Thoracic aorta (tissue), 2 donors: ENCODE measurements at places on chromosomes 12 and 14.

DNA sequence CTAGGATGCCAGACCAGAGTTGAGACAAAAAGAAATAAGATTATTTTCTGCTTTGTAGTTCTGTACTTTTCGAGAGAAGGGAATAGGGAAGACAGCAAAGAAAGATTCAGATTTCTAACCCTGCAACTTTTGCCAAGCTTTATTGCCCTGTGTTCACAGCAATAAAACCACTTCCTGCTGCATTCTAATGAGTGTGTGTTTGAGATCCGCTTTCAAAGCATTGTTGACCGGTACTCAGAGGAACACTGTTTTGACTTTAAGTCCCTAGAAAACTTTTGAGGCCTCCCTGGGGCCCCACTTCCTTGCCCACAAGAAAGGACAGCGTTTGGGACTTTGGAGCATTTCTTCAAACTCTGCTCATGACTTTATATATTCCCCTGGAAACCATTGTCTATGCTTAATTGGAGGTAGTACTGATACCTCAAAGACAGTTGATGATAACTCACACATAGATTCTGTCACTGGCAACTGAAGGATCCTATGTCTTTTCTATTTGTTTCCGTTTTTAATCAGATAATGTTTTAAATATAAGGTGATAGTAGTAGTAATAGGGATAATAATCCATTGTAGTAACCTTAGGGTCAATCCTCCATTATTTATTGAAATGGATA, 1.3 kb downstream of the RNASE6 start:
- DNase-seq, result no peak

- no peak for DNase-seq
These were observed 4.6 kb upstream of the SYCP3 start for GRCh38 chr12:101743724-101744472.

DNA sequence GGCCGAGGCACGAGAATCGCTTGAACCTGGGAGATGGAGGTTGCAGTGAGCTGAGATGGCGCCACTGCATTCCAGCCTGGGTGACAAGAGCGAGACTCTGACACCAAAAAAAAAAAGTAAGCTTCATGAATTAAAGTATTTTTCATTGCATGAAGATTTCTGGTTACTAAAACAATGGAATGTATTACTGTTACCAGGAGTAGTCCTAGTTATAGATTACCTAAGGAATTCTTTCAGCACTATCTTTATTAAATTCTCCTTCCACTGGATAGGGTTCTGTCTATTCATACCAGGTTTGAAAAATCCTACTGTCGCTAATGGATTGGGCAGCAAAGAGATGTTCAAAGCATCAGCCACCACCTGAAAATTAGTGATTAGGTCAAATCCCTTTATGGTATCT, 12.4 kb downstream of the ETFRF1 start:
- no peak for DNase-seq

DNA sequence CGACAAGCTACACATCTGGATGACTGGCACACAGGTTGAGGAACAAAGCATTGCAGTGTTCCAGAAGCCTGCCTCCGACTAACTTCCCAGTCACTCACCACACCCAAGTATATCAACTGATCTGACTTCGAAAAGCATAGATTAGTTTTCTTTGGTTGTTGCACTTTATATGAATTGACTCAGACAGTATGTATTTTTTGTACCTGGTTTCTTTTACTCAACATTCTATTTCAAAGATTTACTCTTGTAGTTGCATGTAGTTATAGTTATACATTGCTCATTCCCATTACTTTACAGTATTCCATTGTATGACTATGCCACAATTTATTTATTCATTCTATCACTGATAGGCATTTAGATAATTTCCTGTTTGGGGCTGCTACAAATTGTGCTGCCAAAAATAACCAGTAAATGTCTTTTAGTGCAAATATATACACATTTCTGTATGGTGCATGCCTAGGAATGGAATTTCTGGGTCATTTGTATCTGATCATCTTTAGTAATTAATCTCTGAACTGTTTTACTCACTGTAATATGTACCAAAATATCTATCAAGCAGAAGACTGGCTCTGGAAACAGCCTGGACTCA, 17.8 kb downstream of the PLCZ1 start:
- no peak for DNase-seq

GRCh38 chr14:106843951-106844483, 1317.6 kb downstream of the TMEM121 start:
- no peak for DNase-seq

DNA sequence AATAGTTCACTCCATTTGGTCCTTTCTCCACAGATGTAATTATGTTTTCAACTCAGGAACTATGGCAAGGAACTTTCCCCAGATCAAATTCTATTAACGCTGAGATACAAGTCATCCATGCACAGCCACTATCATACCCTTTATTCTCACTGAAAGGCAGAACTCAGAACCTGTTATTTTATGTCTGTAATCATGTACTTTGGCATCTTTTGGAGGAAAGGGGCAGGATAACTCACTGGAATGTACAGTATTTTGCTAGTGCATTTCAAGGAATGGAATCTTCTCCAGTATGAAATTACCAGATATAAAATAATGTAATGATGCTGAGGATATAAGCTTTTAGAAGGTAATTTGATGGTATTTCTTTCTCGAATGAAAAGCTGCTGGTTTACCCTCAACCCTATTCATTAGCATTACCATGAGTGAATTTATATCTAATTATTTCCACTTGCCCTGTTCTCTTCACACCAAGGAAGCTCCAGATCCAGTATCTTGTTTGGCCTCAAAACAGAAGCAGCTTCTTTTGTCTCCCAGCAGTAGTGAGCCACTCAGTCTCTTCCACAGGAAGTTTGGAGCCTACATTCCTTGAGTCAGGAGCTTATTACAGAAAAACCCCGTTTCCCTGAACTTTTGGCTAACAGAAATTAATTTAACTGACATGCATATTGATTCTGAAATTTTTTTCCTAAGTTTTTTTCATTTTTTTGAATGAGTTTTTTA, 10.0 kb upstream of the AMHR2 start:
- DNase-seq, result no peak

GRCh38 chr14:92945959-92946846, 23.3 kb downstream of the CHGA start:
- DNase-seq, result no peak

GRCh38 chr14:95228240-95228639, 70.9 kb upstream of the DICER1 start:
- DNase-seq, result no peak
